SW480 (cell line): ENCODE measurements at places on chromosomes 16 and 17.

- DNase-seq: no peak
Observed at GRCh38 chr17:68963958-68964357, 8.8 kb upstream of the ABCA8 start.

DNA sequence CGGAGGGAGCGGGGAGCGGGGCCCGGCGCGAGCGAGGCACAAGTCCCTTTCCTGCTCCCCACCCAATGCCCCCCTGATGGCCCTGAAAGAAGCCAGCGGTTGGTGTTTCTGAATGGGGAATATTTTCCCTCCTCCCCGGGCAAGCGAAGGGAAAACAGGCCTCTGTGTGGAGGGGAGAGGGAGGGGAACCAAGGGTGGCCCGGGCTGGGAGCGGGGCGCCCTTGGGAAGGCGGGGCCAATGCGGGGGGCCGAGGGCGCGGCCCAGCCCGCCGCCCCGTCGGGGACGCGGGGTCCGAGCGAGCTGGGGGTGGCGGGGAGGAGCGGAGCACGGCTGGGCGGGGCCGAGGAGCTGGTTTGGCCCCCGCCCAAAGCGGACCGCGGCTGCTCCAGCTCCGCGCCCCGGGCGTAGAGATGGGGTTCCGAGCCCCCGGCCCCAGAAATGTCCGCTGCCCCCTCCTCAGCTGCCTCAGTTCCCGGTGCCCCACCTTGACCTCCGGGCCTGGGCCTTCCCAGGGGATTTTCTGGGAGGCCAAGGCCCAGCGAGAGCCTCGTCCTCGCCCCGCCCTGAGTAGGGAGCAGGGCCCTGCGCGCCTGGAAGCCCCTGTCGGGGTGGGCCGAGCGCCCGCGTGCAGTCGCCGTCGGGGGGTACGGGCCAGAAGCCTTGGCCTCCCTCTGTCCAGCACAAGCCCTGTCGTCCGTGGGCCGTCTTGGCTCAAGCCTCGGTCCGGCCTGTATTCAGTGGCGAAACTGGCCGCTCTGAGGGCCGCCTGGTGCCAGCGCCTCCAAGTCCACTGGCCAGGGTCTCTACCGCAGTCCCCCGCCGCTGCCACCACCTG is 3.9 kb upstream of the HEXIM1 start:
- DNase-seq: no peak

GRCh38 chr16:82926500-82926899 is 299.7 kb downstream of the CDH13 start:
- no peak for DNase-seq

DNA sequence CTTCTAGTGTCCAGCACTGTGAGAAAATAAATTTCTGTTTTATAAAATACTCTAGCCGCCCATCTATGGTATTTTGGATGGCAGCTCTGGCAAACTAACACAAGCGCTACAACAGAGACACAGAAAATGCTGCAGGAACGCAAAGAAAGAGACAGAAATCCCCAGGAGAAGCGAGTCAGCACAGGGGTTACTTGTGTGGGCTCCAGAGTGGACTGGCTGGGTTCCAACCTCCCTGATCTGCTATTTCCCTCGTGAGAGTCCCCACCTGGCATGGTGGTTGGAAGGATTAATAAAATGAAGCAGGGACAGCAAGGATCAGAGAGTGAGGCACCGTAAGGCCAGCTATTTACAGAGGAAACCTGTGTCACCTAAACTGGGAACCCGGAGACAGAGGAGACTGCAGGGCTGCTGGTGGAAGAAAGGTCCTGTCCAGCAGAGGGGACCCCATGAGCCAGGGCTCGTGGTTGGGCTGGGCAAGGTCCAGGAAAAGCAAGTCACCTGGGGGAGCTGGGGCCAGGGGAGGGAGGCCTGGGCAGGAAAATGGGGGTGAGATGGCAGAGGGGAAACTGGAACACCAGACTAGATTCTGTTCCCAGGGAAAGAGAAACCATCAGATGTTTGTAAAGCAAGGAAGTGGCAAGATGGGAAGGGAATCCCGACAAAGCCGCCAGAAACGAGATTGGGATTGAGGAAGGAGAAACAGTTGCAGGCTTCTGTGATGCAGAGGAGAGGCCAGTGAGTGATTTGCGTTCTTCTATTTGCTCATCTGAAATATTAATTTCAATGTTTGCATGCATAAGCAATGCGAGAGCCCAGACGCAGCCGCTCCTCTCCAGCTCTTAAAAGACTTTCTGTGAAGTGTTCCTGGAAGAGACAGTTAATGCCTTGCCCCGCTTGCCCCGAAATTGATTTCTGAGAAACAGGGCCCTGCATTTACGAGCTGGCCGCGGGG is 63.0 kb upstream of the TEKT3 start:
- no peak for DNase-seq

DNA sequence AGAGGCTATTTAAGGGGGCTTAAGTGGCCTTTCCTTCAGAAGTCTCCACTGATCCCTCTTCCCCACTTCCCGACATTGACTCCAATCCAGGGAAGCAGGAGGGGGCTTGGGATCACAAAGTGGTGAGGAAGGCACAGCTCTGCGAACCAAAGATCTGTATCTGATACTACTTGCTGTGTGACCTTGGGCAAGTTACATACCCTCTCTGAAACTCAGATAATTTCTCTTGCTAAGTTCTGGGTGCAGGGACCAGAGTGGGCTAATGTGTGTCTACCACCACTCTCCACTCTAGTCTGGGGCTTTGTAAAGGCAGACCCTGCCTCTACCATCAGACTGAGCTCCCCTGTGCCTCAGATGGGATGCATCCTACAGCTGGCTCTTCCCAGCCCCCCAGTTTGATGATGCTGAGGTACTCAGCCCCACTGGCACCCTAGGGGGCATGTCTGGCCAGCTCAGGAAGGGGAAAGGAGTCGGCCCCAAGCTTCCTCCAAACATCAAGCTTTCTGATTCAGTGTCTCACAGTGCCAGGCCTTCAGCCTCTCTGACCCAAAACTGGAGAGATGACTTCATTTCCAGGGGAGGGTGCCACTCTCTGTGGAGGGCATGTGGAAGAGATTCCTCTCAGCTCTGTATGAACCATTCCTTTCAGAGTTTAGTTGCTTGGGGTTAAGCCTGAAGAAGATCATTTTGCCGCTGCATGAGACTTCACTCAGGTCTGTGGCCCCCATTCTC is 10.9 kb downstream of the DLX4 start:
- no peak for DNase-seq

DNA sequence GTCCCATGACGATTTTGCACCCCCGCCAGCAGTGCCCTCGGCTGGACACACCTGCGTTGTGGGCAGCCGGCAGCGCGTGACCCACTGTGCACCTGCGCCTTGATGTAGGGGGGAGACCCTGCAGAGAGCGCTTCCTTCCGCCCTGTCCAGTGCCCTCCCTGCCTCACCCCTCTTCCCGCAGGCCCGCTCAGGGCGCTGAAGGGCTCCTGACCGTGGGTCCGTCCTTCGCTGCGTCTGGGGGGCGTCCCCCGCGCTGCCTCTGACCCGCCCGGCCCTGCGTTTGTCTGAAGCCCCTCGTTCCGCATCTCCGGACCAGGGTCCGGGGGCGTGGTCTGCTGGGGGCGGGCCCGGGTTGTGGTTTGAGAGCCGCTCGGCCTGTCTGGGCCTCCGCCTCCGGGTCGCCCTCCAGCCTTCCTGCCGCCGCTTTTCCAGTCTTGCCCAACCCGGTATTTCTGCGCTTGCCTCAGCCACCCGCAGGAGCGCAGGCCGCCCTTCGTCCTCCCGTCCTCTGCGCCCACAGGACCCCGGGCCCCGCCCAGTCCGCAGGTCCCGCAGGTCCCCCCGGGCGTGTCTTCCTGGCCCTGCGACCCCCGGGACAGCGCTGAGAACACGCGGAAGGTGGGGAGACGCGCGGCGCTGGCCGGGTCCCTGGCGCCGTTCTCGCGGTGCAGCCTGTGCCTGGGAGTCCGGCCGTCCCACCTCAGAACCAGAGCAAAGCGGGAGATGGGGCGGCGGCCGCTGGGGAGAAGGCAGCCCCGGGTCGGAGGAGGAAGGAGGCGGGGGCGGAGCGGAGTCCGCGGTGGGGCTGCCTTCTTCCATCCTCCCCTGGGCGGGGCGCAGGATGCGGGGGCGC is 4.0 kb upstream of the IL17C start:
- DNase-seq: peak; percentile 86

DNA sequence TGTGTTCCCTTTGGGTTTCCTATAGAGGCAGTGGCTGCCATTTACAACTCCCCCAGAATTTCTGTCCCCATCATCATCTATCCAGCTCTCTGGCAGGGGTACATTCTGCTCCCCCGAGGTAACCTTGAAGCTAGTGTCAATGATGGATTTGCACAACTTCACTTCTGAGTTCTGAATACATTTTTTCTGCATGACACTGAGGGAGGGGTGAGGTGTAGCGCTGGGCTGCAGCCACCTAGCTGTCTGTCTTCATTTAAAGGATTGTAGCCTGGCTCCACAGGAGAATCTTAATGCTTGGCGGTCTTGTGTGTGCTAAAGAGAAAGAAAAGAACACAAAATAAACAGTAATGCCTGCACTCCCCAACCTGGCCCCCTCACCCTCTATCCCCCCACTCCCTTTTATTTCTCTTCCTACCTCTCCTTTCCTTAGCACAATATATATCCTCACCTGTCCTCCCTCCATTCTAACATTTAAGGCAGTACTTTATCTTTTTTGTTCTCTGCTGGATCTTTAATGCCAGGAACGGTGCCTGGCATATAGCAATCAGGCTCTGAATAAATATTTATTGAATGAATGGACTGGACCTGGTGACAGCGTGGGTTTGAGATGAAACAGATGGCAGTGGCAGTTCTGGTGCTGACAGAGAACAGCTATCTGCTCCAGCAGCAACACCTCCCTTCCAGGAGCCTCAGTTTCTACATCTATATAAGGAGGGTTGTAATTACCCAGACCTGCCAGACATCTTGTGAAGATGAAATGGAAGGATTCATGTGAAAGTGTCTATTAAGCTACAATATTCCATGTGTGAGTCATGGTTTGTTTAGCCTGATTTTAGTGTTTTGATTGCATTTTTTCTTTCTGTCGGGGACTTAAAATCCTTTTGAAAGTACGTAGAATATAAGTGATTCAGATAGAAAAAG is 163.5 kb upstream of the CDH11 start:
- no peak for DNase-seq

DNA sequence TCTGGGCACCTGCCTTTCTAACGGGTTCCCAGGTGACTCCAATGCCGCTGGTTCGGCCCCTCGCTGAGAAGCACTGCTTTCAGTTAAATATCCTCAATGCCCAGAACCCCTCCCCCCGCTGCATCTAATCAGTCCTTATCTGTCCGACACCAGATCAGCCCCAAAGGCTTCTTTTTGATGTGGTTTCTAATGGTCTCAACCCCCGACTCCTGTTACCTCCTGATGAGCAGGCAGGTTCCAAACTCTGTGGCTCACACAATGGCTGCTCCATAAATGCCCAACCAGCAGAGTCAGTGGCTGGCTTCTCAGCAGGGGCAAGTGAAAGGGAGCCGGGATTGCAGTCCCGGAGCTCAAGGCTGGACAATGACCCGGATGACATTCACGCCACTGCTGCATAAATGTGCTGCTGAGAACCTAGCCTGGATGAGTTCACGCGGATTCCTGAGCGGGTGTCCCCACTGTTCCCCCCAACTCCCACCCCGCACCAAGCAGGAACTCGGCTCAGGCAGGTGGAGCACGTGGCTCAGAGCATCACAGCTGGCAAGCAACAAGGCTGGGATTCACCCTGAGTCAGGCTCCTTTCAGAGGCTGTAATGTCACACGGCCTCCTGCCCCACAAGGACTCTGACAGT is 1.0 kb upstream of the SLC38A8 start:
- peak; percentile 82 for DNase-seq

- DNase-seq: no peak
Observed at GRCh38 chr17:35025541-35025940, 38.0 kb downstream of the RFFL start.

DNA sequence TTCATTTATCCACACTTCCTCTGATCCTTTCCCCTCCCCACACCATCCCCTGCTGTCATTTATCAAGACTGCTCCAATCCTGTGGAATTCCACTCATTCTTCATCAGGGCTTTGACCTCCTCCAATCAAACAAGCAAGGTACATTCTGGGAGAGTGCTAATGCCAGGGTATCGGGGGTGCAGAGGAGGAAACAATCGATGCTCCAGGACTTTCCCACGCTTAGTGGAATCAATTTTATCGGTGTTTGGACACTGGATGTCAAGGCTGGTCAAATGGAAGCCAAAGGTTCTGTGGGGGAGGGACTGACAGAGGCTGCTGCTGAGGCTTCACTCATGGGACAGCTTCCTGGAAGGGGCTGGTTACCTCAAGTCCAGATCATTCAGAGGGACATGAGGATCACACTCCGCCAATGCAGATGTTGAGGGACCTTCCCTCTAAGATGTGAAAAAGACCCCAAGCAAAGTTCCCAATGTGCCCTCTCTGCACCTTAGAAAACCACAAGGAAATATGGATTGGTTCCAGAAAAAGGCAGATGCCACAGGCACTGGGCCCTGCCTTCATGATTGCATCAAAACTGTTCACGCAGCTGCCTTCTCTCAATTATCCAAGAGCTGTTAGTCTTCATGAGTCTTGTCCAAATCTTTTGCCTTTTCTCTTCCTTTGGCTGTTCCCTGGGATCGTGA is 44.7 kb upstream of the SOX9 start:
- DNase-seq: no peak

GRCh38 chr17:2695243-2695960 is 16.2 kb downstream of the CLUH start:
- DNase-seq: no peak

DNA sequence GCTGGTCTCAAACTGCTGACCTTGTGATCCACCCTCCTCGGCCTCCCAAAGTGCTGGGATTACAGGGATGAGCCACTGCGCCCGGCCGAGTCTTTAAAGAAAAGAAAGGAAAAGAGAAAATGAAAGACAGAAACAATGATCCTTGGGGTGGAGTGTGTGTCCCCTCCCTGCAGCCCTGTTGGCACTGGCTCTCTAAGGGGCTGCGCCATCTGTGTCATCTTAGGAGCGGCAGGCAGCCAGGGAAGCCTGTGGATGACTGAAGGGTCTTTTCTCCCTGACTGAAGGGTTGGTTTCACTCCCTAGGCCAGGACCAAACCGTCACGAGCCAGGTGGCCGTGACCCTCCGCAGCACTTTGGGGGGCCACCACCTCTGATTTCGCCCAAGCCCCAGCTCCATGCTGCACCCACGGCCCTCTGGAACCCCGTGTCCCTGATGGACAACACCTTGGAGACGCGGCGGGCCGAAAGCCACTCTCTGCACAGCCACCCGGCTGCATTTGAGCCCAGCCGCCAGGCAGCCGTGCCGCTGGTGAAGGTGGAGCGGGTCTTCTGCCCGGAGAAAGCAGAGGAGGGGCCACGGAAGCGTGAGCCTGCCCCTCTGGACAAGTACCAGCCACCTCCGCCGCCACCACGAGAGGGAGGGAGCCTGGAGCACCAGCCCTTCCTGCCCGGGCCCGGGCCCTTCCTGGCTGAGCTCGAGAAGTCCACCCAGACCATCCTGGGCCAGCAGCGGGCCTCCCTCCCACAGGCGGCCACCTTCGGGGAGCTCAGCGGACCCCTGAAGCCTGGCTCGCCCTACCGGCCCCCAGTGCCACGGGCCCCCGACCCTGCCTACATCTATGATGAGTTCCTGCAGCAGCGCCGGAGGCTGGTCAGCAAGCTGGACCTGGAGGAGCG is 27.7 kb downstream of the GINS2 start:
- no peak for DNase-seq

GRCh38 chr17:31433091-31433790 is 41.8 kb downstream of the RAB11FIP4 start:
- no peak for DNase-seq

- no peak for DNase-seq
Observed at GRCh38 chr17:62684179-62684578, 56.7 kb downstream of the MRC2 start.

- DNase-seq: no peak
Observed at GRCh38 chr17:40556198-40556661, 9.0 kb downstream of the CCR7 start.
